ENCODE measurements at places on chromosomes 16 and 17.

DNA sequence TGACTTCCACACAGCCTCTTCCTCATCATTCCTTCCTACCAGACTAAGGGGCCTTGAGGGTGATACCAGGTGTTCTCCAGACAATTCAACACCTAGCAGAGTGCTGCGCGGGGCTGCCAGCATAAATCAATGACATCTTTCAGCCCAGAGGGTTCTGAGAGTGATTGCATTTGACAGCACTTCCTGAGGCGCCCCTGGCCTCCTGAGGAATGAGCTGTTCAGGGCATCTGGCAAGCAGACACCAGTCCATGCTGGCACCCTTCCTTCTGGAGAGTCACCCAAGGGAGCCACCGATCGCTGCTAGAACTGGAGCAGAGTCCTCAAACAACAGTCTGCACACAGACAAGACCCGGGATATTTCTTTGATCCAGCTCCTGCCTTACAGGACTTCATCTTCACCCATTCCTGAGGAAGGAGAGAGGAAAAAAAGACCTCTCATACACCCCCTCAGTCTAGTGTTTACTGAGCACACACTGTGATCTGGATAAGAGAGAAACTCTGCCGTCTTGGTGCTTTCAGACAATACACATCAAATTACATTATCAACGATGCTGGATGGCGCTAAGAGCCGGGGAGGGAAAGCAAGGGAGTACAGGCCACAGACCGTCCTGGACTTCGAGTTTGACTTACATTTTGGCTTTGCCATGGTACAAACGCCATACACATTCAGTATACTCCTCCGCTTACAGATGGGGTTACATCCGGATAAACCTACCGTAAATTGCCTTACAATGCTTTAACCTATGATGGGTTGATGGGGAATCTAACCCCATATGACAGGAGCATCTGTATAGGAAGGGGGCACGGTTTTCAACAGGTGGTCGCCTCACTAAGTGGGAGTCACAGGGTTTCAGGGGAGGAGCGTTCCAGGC, 23.0 kb downstream of the NPTX1 start:
- no peak for DNase-seq

GRCh38 chr17:76050538-76051467, 21.5 kb downstream of the SRP68 start:
- DNase-seq: no peak

DNA sequence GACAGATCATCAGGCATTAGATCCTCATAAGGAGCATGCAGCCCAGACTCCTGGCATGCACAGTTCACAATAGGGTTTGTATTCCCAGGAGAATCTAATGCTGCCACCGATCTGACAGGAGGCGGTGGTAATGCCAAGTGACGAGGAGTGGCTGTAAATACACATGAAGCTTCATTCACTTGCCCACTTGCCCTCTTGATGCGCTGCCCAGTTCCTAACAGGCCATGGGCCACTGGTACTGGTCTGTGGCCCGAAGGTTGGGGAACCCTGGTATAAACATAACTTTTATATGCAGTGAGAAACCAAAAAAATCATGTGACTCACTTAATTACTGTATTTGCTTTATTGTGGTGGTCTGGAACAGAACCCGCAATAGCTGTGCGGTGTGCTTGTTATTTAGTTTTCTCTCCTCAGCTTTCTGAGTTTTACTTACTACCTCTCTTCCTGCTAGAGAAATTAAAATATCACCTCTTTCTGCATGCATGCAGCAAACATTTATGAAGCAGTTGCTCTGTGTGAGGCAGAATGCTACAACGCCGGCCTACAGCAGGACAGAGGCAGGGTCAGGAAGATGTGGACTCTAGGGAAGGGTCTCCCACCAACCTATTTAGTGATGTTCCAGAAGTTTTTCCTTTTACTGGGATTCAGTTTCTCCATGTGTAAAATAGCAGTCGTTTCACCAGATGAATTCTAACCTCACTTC, 151.3 kb downstream of the MAF start:
- DNase-seq: no peak

GRCh38 chr17:47713980-47714700, 18.9 kb upstream of the TBX21 start:
- no peak for DNase-seq

DNA sequence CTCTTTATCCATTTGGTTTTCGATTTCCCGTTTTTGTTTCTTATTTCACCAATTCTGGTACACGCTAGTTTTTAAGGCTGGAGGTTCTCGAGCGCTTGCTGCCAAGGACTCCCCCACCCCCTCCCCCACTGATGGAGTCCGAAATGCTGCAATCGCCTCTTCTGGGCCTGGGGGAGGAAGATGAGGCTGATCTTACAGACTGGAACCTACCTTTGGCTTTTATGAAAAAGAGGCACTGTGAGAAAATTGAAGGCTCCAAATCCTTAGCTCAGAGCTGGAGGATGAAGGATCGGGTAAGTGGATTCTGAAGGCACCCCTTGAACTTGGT, 825 bp downstream of the RPTOR start:
- DNase-seq: no peak

GRCh38 chr16:30979170-30980022, 5.6 kb upstream of the HSD3B7 start:
- DNase-seq: no peak

DNA sequence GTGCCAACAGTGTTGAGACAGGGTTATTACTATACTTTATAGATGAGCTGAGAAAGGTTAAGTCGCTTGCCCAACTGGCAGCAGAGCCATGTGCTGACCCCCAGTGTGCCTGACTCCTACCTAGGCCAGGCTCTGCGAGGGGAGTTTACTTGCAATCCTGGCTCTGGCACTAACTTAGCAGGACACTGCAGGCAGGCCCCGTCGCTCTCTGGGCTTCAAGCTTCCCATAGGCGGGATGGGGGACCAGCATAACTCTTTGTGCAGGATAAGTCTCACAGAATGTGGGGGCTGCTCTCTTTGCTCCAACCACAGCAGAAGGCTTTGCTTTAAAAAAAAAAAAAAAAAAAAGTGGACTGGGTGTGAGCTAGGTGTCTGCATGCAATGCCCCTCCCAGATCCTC, 102.7 kb downstream of the GNAO1 start:
- DNase-seq: no peak

DNA sequence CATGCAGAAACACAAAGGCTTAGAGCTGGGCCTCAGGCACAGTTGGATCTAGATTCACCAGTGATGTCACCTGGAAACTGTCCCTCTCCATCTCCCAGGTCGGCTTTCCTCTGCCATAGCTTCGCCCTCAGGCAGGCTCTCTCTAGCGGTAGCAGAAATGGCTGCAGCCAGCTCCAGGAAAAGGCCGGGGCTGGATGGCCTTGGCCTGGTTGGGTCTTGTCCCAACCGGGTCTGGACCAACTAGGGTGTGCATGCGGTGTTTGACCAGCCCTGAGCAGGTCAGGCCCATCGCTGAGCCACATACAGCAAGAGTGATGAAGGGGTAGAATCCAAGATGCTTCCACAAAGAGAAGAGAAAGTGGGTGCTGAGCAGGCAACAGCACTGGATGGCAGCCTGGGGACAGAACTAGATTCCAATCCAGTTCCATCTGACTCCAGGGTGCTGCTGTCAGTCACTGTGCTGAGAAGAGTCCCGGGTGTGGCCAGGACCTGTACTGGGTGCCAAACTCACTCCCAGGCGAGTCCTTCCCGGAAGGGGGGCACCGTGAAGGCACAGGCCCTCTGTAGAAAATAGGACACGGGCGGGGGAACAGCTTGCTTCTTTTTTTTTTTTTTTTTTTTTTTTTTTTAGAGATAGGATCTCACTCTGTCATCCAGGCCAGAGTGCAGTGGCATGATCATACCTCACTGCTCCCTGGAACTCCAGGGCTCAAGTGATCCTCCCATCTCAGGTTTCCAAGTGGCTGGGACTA, 51.8 kb downstream of the SOCS3 start:
- DNase-seq: no peak

DNA sequence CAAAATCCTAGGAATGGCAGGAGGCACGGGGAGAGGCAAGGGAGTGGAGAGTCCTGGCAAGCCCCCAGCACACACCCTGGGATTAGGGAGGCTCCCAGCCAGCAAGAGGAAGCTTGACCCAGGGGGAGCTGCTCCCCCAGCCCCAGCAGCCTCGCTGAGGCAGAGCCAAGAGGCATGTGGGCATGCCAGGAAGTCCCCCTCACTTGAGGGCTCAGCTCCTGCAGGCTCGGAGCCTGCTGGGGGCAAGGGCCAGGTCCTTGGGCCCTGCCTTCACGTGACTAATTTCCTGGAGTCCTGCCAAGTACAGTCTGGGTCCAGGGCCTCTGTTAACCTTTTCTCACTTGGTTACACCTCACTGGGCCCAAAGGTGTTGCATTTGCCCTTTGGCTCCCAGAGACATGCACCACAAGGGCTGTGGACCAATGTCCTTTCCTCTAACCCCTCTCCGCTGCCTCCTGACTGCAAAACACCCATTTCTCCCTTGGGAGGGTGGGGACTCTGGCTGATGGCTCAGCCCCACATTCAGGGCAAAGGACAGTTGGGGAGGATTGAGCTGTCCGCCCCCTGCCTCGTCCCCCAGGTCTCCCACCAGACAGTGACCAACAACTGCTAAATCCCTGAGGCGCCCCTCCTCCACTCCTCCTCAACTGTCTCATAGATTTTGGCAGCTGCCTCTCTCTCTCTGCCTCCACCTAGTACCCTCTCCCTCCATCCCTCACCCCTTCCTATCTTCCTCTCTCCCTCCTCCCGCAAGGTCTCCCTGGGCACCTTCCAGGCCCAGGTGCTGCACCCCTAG, 4.4 kb upstream of the SLC47A2 start:
- no peak for DNase-seq

- no peak for DNase-seq
Observed at GRCh38 chr16:48158296-48158695, 2.5 kb upstream of the ABCC12 start.
